ENCODE measurements at places on chromosomes 7 and 10.

GRCh38 chr7:29610086-29610485 is 46.5 kb downstream of the PRR15 start:
- no peak for DNase-seq

DNA sequence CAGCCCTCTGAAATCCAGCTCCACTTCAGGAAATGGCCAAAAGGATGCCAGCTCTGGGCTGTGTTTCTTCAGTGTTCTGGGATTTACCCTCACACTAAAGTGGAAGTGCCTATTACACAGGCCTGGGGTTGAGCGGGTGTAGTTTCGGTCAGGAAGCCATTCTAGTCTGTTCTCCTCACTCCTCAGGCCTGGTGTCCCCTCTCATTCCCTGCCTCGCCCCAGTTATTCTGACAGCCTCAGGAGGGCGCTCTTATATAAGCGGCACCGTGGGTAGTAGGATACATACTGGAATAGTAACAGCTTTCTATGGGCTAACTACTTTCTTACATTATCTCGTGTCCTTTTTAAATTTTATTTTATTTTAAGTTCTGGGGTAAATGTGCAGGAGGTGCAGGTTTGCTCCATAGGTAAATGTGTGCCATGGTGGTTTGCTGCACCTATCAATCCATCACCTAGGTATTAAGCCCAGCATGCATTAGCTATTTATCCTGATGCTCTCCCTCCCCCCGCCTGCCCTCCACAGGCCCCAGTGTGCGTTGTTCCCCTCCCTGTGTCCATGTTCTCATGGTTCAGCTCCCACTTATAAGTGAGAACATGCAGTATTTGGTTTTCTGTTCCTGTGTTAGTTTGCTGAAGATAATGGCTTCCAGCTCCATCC is 12.2 kb upstream of the LGI1 start:
- no peak for DNase-seq

- DNase-seq: no peak
Observed at GRCh38 chr7:33221390-33221789, 92.0 kb downstream of the BBS9 start.

DNA sequence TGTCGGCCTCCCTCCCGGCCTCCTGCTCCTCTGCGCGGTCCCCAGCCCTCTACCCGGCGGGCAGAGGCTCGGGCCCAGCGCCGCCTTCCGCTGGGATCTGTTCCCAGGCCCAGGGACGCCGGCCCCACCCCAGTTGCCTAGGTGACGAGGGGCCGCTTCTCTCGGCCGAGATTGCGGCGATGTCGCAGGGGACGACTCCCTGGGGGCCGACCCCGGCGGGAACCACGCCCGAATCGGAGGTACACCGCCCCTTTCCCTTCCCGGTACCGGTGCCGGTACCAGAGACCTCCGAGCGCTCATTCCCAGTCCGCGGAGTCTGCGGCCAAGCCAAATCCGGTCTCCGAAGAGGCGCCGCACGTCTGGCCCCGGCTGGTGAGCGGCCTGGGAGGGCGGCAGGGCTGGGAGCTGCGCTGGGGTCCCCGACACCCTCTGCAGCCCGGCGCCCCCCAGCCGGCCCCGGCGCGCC is at the start of gene CABCOCO1:
Gene CABCOCO1 (plus strand): TSS at position 136 of the 466 bp plus-strand sequence. CDS start 44 bp downstream, at position 180.
- no peak for DNase-seq

- no peak for DNase-seq
Observed at GRCh38 chr10:1402816-1403507, 334.4 kb downstream of the ADARB2 start.

GRCh38 chr7:106029941-106030340 is 66.9 kb downstream of the CDHR3 start:
- DNase-seq: no peak

DNA sequence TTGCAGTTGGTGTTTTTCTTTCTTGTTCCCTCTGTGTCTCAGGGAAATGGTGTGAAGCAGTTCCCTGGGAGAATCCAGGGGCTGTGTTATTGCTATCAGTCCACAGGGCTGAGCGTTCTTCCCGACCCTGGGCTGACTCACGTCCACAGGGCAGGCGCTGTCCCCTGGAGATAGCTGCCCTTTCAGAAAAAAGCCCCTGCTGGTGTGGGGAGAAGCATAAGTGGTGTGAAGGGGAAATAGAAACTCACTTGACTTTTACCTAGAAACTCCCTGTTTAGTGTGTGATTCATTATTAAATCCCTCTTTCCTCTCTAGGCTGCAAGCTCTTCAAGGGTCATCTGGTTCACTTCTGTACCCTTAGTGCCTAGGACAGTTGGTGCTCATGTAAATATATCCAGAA is 63.3 kb upstream of the SMNDC1 start:
- no peak for DNase-seq

DNA sequence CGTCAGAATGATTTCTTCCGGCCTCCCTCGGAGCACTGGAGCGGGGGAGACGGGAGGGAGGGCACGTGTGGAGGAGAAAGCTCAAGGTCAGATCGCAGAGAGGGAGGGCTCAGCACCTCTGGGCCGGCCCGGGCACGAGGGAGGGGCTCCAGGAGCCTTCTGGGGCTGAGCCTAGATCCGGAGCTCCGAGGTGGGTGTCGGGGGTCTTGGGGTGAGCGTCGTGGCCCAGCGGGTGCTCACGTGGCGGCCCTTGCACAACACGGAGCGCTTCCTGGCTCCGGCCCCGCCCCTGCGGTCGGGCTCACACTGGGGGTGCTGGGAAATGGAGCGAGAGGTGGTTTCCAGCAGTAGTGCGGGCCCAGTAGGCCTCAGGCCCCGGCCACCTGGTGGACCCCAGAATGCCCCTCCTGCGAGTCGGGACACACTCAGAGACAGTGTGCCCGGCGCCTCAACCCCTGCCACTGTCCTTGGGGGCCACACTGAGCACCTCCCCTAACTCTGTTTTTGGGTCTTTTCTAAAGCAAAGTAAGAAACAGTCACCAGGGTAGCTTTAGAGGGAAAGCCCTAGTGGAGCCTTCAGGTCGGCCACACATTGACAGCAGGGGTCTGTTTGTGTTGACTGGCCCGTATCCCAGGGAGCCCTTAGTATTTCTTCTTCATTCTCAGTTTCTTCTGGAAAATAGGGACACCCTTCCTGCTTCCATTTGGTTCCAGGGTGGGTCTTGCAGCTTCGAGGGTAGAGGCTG is 798 bp downstream of the PPIF start:
- DNase-seq: no peak

GRCh38 chr10:17062955-17063484 is 66.6 kb downstream of the CUBN start:
- no peak for DNase-seq

DNA sequence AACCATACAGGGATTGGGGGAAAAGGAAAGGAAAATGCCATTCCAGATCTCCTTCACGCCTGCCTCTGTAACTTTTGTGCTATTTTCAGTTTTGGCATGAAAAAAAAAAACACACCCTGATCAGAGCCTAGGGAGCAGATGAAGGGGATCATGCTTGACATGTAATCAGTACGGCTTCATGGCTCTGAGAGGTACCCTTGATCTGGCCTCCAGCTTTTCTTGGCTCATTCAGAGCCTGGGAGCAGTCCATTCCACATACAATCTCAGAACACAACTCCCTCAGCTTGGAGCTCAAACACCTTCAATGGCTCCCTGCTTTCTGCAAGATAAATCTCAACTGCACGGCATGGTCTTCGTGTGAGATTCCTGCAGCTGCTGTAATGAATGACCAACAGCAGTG is 422.8 kb upstream of the ZMIZ1 start:
- no peak for DNase-seq

- DNase-seq: no peak
Observed at GRCh38 chr7:123208793-123209192, 9.0 kb upstream of the SLC13A1 start.

- DNase-seq: no peak
Observed at GRCh38 chr10:46255801-46256747, 30.7 kb upstream of the ANTXRL start.

DNA sequence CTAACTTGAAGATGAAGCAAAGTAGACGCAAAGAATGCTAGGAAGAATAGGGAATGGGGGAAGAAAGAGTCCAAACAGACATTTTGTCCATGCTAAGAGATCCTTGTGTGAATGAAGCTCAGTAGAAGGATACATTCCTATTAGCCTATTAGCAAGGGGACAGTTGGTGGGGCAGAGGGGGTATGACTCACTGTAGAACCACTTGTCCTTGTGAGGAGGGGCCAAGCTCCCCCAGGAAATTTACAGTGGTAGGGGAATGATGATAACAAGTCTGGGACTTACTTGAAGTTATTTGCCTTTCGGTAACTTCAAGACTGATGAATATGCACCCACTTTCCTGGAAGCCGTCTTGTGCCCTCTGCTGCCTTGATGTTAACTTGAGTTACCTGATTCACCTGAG is 17.2 kb upstream of the SYPL1 start:
- no peak for DNase-seq

DNA sequence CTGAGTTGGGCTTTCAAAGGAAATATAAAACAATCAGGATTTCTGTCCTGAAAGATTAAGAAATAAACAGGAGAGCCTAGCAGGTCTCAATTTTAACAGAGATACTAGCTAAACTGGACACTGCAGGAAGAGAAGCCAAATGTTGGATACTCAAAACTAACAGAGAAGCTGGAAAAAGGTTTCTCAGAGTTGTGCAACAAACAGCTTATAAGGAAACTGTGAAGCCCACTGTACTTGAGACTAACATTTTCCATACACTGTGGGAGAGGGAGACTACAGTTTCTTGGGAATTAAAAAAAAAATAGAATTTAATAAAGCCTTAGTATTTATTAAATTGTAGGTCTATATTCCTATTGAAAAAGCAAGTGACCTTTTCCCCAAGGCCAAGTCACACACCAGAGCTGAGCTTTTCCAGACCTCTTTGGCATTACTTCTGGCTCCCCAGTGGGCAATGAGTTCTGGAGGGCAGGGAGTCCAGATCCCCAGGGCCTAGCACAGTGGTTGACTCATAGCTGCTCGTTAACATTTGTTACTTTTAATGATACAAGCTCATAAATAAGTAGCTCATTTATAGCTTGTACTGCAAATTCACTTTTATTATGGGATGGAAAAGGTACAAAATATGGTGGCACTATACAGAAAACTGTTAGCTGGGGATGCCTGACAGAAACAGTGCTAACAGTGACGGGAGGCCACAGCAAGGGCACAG is 68.3 kb downstream of the MINDY3 start:
- no peak for DNase-seq

DNA sequence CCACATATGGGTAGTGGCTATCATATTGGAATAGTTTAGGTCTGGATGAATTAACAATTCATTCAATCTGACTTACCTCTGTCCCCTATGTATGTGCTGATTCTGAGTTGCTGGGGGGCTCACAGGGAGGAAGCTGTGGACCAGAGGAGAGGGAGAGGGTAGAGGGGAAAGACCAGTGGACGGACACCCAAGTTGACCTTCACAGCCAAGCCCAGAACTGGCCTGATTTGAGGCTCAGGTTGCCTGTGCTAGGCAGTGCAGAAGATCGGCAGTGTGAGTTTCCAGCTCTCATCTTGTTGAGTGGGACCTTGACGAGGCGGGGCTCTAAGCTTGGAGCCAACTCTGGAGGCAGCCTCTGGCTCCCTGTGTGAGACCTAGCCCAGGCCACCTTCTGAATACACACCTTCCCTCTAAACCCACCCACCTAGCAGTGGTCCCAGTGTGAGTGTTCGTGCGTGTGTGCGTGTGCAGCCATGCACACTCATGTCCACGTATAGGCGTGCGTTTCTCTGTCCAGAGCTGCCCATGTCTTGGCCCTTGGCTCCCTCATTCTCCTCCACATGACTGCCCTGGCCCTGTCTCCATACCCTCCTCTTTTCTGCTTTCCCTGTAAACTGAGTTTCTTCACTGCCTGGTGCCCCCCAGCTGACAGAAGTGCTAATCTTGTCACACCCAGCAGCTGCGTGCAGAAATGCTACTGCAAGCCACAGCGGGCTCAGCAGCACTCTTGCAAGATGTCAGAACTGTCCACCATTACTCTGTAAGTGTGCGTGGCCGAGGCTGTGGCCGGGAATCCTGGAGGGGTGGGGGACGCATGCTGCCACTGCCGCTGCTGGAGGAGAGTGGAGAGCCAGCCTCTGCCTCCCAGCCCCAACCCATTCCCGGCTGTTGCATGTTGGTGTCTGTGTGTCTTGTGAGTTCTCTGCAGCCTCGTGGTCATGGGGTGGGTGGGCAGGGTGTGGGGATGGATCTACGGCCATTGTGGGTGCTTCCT is 47.6 kb downstream of the ADCYAP1R1 start:
- no peak for DNase-seq

GRCh38 chr10:121753726-121754476 is 155.7 kb upstream of the FGFR2 start:
- no peak for DNase-seq

GRCh38 chr10:49173853-49174252 is 14.3 kb downstream of the TMEM273 start:
- DNase-seq: no peak

DNA sequence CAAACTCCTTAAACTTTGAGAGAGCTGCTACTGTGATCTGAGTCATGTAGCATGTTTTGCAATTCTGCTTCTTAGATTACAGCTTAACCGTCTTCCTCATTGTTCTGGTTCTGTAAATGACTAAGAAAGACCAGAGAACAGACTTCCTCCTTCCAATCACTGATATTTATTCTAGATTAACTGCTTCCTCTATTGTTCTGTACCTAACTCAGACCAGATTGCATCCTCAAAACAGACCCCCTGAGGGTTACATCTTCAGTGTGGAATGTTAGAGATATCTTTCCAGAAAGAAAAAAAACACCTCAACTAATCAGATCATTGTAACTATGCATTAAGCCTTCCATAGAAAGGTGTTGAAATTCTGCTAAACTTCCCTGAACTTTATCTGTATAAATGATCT is 5.7 kb upstream of the PIP start:
- no peak for DNase-seq

DNA sequence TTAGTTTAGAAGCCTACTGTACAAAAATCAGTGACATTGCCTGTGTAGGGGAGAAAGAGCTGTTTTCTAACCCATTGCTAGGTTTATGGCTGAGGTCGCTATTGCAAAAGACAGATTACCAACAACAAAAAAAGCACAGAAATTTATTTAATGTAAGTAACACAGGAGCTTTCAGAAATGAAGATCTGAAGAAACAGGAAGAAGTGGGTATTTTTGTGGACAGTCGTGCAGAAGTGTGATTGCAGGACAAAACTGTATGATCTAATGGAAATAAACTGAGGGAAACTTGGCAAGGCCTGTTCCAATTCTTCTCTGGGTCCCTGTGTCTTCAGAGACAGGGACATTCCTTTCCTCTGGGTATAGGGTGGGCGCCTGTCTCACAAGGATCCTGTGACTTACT is 87.4 kb downstream of the APBB1IP start:
- DNase-seq: no peak

GRCh38 chr10:132293813-132294520 is 13.8 kb downstream of the STK32C start:
- no peak for DNase-seq

- DNase-seq: no peak
Observed at GRCh38 chr10:43574001-43574892, at the start of gene ZNF239. Gene ZNF239 (minus strand): TSS chr10:43574616. CDS start chr10:43558079, 16,537 bp downstream.

DNA sequence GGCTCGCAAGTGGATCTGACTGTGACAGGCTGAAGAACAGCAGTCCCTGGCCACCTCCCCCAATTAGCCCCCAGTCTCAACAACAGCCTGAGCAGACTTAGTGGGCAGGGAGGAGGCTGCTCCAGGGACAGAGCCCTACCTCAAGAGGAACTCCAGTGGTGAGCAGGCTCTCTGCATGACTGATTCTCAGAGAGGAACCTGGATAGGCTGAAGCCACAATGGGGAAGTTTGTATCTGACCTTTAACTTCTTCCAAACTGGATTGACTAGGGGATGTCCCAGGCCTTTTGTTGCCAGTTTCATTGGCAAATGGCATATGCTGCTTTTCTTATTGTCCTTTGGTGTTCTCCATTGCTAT is 93.0 kb downstream of the ARHGAP22 start:
- no peak for DNase-seq

GRCh38 chr10:42783181-42783549 is 570 bp downstream of the BMS1 start:
- DNase-seq: no peak

- no peak for DNase-seq
Observed at GRCh38 chr7:45972629-45973312, 51.7 kb upstream of the IGFBP3 start.

Data from NCI-H1048 (cell line).